ENCODE measurements at places on chromosomes 13 and 19.

DNA sequence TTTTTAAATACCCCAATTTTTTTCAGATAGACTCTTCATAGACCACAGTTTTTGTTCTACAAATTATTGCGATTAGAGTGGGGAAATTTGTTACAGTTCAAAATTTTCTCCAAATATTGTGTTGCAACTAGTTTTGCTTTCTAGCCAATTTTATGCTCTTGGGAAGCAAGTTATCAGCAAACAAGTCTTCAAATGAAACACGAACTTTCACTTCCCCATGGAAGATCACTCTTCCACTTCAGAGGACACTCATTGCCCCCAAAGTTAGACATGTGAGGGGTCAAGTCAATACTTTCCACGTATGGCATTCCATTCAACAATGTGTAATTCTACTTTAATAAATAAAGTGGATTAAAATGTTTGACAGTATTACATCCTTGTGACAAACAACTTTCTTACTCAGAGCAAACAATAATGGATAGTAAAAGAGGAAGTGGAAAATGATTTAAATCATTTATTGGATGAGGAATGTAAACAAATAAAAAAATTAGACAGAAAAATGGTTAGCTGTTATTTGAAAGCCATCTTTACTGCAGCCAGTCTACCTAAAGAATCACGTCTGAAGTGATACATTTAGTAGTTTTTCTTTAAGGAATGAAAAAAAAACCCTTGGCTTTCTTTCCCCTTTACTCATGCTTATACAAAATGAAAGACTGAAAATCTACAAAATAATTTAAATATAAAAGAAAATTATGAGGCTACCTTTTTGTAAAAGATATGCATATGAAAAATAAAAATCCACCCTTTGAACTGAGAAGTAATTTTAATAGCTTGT lies 41.2 kb upstream of the TNFSF11 start:
- DNase-seq: no peak

DNA sequence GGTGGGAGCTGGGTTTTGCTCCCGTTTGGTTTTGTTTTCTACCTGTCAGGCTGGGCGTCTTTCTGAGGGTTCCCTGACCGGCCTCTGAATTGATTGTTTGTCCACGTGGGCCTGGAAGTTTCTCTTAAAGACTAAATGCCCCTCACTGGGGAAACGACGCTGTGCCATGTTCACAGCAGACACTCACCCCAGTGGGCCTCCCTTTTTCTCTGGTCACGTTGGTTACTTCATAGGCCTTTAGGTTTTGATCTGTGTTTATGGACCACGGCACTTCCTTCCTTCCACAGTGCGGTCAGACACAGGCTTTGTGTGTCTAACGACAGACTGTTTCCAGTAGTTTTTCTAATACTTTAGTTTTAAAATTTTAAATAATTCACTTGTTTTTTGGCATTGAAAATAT lies 20.1 kb upstream of the NDUFS7 start:
- no peak for DNase-seq

DNA sequence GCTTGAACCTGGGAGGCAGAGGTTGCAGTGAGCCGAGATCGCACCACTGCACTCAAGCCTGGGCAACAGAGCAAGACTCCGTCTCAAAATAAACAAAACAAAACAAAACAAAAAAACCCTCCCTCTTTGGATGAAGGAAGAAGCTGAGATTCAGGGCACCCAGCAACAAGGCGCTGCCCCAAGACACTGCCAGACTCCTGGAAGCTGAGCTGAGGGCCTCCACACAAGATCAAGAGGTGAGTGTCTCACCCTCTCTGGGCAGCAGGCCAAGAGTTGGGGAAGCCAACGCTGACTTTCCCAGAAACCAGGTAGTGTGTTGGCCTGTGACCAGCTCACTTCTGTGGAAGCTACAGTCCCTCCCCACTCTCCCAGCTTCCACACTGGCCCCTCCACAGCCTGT lies 3.7 kb upstream of the TYROBP start:
- DNase-seq: no peak

DNA sequence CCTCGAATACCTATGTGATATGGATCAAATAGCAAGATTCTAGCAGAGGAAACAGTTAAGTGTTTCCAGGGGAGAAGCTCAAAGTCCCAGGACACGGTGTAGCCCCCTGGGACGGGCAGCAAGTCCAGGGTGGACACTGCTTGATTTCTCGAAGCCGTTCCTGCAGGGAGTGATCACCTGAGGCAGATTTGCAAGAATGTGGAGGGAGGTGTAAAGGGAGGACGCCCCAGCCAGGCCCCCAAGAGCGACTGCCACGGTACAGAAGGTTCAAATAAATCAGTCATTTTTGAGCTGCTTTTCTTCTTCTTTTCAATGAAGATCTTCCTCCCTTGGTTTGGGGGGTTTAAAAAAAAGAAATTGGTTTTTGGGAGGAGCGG lies 41.4 kb downstream of the KLF2 start:
- DNase-seq: no peak

DNA sequence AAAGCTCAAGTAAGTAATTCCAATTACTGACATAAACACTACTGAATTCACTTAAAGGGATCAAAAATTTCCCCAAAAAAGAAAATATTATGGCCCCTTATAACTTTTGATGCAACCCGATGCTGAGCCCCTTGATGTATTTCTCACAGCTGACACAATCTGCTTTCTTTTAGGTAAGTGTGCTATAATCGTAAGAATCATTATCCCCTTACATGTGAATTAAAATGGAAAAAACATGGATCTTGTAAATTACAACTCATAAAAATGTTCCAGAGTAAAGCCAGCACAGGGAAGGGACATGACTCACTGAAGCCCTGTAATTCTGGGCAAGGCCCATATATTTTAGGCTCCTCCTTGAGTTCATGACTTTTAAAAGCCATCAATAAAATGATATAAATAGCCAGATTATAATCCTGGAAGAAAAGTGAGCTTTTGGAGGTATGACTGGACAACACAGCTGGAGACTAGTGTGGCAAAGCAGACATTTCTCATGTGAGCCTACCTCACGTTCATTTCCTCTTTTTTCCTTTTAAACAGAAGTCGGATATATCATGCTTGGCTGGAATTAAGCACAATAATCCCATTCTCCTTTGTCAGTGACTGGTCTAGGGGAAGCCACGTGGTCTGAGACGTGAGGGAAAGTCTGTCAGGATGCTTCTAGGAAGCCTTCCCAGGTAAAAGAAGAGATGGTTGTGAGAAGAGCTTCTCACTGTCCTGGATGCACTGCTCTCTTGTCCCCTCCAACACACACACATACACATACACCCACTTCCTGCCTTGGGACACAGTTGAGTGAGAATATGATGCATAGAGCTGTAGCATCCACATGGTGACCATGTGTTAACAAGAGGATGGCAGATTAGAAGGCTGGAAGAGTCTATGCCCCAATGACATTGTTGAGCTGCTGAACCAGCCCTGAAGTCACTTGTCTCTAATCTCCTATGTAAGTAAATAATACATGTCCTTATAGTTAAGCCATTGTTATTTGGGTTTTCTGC lies 165.4 kb downstream of the RGCC start:
- DNase-seq: no peak

GRCh38 chr13:30739761-30740642 lies 4.7 kb downstream of the ALOX5AP start:
- DNase-seq: no peak

GRCh38 chr13:100597253-100597652 lies 8.7 kb upstream of the GGACT start:
- DNase-seq: no peak

Measured in occipital lobe (tissue), 3 donors.